ENCODE measurements at places on chromosomes 12 and 14. TPM values are rescaled to one million over a fixed set of nuclear protein-coding genes. Genes with fewer than 3 reads are reported as not detected.

GRCh38 chr12:48032597-48032996 is 28.3 kb upstream of the COL2A1 start:
- no peak for DNase-seq

GRCh38 chr14:93778453-93778852 is 9.8 kb downstream of the PRIMA1 start:
- no peak for DNase-seq

DNA sequence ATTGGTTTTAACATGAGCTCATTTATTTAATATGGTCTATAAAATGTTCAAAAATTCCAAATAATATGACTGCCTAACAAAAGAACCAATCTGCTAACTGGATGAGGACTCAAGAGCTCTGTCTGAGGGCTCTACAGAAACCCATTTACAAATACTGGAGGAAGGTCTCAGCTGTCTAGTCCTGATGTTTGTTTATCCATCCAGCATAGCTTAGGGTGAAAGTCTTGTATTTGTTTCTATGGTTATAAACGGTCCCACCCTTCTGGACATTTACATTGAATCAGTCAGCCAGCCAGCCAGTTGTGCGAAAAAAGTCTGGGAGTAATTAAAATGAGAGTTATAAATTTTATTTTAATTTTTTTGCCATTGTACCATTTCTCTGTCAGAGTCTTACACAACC is 220.7 kb downstream of the BMP4 start:
- no peak for DNase-seq

DNA sequence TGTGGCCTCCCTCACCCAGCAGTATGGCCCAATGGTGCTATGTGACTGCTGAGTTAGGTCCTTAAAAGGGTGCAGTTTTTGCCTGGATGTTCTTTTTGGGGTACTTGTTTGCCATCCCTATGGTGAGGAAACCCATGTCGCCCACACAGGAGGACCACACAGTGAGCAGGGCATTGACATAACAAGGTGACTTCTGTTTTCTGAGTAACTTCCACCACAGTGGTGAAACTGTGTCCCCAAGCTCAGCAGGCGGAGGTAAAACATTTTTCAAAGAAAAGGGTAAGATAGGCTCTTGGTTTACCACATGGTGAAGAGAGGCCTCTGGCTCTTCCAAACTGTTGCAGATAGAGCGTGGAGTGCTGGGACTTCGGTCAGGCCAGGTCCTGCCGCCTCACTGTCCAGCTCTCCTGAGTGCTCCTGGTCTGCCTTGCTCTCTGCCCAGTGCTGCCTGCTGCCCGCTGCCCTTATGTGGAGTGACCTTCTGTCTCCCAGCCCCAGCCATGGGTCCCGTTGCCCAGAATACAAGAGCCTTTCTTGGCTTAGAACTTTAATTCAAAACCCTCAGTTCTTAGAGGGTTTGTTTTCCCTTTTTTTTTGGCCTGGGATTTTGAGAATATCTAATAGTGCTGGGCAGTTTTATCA is 54.0 kb downstream of the TRAF3 start:
- no peak for DNase-seq

- DNase-seq: no peak
These were observed 377.4 kb downstream of the NAV3 start for GRCh38 chr12:78208092-78208491.

The ERP27 gene
- total RNA-seq: 0.25 TPM

DNA sequence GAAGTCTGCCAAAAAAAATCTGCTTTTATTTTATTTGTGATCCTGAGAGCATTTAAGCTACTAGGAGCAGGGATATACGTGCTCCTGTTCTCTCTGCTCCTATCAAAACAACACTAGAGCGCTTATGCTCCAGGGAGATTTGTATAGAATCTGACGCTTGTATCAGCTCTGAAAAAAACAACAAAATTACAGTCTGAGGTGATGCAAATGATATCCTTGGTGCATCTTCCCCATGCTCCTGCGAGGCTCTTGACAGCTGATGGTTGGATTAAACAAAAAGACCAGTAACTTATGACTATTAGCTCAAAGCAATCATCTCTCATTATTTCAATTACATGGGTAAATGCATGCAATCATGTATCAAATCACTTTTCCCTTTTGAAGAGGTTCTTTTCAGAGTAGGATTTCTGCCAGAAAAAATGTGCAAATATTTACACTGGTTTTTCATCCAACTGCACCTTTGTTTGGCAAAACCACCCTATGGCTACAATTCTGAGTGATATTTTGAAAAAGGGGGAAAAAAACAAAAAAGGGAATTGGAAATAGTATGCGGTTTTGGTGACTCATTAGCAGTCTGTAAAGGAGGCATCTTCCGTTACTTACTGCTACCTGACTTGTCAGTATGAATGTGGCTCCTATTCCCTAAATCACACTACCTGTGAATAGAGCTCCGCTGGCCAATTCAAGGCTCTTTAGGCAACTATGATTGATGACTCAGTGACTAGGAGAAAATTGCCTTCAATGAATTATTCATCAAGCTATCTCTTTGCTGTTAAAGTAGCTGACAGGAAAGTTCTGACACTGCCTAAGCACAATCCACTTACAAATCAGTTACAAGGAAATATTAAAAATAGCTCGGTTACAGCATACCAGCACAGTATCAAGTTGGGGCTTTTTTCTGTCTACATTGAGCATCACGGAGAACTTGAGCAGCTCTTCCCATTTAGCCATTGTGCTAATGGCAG is 450.0 kb downstream of the FOXG1 start:
- no peak for DNase-seq

The PTCSC3 gene
- total RNA-seq: not detected

DNA sequence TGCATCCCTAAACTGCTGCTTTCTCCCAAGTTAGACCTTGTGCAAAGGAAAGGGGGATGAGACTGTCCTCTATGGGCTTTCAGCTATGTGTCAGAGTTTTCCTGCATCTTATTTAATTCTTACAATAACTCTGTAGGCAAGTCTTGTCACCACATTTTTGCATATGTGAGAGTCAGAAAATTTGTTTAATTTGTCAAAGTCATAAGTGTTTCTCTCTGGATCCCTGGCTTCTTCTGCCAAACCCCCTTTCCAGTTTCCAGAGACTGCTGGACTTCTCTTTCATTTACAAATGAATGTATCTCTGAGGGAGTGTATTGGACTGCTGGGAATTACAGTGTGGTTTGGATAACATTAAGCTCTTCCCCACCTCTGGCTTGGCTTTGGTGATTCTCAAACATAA is 877.6 kb upstream of the SEL1L start:
- DNase-seq: no peak

GRCh38 chr14:82855912-82856391 is 1322.3 kb upstream of the SEL1L start:
- no peak for DNase-seq

- DNase-seq: no peak
These were observed 210.1 kb upstream of the EEA1 start for GRCh38 chr12:93139028-93139665.

DNA sequence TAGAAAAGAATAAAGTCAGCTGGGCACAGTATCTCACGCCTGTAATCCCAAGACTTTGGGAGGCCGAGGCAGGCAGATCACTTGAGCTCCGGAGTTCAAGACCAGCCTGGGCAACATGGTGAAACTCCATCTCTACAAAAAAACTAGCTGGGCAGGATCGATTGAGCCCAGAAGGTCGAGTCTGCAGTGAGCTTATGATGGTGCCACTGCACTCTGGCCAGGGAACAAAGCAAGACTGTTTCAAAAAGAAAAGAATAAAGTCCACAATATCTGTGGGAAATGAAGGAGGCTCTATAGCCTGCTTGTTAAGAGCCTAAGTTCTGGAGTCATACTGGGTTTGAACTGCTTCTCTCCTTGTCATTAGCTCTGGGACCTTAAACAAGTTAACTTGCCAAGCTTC is 7.9 kb downstream of the MAPK1IP1L start:
- DNase-seq: no peak

GRCh38 chr14:68975667-68976066 is 3.4 kb downstream of the ACTN1 start:
- DNase-seq: no peak
